EH (cell line): ENCODE measurements at places on chromosomes 16 and 17.
A peak's percentile ranks its signal among the peaks of the same experiment; 100 is the strongest.

DNA sequence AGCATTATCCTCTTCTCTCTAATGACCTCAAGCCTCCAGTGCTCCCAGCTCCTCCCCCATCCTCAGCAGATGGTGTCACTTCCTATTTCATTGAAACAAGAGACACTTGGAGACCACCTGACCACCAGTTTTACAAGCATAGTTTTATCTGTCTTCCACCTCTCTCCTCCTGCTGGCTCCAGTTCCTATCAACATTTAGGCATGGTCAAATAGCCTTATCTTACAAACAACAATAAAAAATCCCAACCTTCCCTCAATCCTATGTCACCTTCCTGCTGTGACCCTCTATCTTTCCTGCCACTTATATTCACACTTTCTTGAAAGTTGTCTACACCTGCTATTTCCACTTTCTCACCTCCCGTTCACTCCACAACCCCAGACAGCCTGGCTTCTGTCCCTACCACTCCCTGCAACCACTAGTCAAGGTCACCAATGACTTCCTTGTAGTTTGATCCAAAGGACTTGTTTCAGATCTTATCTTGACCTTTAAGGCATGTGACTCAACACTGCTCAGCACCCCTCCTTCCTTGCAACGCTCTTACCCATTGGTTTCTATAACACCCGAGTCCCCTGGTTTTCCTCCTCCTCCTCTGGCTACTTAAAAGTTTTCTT lies 4.3 kb upstream of the NTN1 start:
- DNase-seq = no peak

- no peak for DNase-seq
Observed at GRCh38 chr17:6108382-6108781, 38.2 kb downstream of the WSCD1 start.

DNA sequence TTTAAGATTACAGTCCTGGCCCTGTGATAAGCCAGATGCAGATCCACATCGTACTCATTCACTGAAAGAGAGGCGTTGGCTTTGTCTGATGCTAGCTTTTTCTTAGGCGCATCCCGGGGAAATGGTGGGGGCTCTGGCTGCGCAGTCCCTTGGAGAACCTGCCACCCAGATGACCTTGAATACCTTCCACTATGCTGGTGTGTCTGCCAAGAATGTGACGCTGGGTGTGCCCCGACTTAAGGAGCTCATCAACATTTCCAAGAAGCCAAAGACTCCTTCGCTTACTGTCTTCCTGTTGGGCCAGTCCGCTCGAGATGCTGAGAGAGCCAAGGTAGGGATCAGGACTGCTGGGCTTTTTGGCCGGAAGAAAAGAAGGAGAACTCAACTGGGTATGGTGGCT lies 24.0 kb downstream of the POLR2A start:
- DNase-seq = no peak

- no peak for DNase-seq
Observed at GRCh38 chr17:47806026-47806912, 15.3 kb downstream of the OSBPL7 start.

GRCh38 chr17:8502126-8502525 lies 66.4 kb downstream of the NDEL1 start:
- no peak for DNase-seq

GRCh38 chr17:7219812-7220592 lies at the start of the genes ACADVL and DLG4:
Gene ACADVL, plus strand, starts transcription at chr17:7219938. Its CDS starts 47 bp downstream, at chr17:7219985.
Gene DLG4, minus strand, starts transcription at chr17:7219836.
- peak; percentile 90 for DNase-seq

DNA sequence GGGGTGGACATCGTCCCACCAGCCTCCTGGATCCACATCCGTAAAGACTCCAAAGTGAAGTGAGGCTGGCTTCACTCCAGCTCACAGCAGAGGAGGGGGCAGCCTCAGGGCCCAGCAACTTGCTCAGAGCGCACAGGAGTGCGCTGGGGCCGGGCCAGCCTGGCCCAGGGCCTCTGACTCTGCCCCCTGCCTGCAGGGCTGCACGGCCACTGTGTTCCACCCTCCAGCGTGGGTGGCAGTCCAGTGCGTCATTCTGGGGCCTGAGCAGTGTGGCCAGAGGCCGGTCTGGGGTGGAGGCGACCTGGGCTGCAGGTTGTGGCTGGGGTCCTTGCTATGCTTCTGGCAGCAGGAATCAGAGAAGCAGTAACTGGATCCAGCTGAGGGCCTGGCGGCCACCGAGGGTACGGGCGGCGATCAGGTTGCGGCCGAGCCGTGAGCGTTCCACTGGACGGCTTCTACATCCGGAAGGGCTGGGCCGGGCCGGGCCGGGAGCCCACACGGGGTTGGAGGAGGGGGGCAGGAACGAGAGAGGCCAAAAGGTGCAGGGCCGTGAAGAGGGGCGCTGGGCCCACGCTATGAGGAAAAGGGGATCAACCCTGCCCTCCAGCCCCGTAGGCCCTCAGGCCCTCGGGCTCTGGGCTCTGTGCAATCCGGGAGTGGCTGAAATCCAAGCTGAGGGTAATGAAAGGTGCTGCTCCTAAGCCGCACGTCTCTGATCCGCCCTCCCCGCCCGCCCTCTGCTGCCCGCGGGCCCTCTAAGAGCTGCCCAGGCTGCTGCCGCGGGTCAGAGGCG lies at the start of gene FSCN2:
Gene FSCN2, plus strand, starts transcription at position 787 of the 793 bp plus-strand sequence. CDS start 155 bp downstream, outside the sequence.
- peak; percentile 36 for DNase-seq

DNA sequence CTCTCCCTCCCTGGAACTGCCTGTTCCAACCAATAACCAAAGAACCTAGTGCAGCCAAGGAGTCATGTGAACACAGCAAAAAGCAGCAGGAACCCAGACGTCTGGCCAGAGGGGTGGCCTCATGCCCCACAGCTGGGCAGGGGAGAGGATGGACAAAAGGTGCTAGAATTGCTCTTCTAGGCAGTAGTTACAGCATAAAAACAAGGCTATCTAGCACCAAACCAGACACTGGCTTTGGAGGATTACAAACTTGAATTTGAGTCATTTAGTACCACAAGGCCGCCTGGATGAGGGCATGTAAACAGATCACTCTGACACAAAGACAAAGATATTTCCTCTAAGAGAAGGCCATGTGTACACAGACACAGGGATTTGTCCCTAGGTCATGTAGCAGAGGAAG lies 423.3 kb upstream of the MAF start:
- peak; percentile 61 for DNase-seq

GRCh38 chr16:22665048-22665797 lies 148.7 kb upstream of the HS3ST2 start:
- DNase-seq = no peak

DNA sequence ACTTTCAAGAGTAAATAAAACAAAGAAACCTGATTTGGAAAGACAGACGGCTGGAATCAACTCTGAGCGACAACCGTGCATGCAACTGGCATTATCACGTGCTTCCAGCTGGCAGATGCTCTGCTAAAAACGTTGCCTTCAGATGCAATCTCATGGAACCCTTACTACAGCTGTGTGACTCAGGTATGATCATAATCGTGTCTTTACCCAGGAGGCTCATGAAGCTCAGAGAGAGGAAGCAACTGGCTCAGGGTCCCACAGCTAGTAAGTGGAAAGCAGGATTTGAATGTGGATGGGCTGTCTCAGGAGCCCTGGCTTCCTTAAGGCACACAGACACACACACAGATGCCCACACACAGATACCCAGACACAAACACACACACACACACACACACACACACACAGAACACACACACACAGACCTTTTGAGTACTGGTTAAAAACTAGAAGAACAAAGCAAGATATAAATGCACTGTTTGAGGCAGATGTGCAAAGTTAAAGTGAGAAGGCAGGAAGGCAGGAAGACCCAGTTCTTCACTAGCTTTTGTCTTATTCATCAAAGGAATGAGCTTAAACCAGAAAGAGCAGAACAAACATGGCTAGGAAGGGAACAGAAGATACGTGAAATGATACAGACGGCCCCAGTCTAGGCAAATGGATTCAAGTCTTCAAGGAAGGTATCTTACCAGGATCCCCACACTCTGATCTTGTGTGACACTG lies 275.2 kb downstream of the MAF start:
- no peak for DNase-seq

GRCh38 chr17:42548070-42548837 lies 4.5 kb upstream of the HSD17B1 start:
- DNase-seq = peak; percentile 45

- DNase-seq = peak; percentile 54
Observed at GRCh38 chr16:13919330-13919682, 648 bp upstream of the ERCC4 start.

DNA sequence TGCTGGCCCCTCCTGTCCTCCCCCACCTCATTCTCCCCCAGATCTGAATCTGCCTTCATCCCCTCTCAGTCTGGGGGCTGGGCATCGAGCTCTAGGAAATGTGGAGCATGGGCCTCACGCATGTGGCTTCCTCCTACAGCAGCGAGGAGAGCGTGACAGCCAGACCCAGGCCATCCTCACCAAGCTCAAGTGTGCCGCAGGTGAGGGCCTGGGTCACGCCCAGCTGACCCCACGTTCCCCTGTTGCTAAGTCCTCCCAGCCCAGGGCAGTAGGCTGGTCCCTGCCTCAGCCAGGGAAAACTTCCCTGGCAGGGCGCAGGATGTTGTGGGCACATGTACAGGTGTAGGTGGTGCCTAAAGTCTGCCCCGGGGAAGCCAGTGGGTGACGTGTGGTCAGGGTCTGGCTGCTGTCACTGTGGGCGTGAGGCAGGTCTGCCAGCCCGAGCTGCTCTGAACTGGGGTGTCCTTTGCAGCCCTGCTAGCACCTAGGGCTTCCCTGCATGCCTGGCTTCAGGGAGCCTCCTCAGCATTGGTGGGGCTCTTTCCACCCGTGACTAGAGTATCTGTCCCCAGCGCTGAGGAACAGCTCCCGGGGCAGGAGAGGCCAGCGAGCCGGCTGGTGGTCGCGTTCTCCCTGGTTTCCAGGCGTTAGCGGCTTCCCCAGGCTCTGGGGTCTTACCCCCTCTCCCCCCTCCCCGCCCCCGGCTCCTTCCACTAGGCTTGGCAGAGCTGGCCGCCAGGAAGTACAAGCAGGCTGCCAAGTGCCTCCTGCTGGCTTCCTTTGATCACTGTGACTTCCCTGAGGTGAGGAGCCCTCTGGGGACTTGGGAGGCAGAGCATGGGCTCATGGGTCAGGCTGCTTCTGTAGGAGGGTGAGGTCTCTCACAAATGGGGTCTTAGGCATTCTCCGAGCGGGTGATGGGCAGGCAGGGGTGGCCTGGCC lies 3.6 kb downstream of the GPS1 start:
- no peak for DNase-seq

- no peak for DNase-seq
Observed at GRCh38 chr17:18937981-18938691, 13.8 kb upstream of the SLC5A10 start.

DNA sequence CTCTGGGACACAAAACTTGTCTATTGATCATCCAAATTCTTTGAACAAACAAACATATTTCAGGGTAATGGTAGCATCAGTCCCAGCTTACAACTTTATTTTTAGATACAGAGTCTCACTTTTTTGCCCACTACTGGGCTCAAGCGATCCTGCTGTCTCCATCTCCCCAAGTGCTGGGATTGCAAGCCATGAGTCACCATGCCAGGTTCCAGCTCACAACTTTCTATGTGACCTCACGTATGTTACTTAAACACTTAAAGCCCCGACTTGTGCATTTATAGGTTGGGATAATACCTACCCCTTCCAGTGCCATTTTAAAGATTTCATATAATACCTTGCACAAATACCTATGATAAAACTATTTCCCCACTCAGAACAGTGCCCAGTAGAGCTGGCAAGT lies 42.0 kb upstream of the KSR1 start:
- peak; percentile 7 for DNase-seq

DNA sequence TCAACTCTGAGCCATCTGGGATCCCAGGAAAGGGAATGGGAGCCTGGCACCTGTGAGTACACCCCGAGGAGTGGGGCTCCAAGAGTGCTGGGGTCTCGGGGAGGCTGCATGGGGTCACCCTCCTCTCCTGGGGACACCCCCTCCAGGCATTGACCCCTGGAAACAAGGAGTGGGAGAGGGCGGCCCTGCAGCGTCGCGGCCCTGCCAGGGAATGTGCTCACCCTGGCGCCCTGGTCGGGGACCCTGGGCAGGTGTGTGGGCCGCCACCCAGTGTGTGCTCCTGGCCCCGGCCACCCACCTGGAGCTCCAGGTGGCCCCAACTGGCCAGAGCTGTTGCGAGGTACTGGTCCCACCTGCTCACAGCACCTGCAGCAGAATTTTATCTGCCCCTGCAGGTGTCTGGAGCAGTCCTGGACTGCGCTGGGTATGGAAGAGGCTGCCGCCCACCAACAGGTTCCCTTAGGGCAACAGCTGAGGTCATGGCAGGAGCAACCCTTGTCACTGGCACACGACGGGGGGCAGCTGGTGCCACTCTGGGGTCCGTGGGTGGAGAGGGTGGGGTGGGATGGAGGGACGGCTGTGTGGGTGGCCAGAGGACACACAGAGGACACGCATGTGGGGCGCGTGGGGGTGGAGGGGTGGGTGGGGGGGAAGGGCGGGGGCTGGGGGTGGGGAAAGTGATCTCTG lies 5.4 kb upstream of the PABPN1L start:
- no peak for DNase-seq

DNA sequence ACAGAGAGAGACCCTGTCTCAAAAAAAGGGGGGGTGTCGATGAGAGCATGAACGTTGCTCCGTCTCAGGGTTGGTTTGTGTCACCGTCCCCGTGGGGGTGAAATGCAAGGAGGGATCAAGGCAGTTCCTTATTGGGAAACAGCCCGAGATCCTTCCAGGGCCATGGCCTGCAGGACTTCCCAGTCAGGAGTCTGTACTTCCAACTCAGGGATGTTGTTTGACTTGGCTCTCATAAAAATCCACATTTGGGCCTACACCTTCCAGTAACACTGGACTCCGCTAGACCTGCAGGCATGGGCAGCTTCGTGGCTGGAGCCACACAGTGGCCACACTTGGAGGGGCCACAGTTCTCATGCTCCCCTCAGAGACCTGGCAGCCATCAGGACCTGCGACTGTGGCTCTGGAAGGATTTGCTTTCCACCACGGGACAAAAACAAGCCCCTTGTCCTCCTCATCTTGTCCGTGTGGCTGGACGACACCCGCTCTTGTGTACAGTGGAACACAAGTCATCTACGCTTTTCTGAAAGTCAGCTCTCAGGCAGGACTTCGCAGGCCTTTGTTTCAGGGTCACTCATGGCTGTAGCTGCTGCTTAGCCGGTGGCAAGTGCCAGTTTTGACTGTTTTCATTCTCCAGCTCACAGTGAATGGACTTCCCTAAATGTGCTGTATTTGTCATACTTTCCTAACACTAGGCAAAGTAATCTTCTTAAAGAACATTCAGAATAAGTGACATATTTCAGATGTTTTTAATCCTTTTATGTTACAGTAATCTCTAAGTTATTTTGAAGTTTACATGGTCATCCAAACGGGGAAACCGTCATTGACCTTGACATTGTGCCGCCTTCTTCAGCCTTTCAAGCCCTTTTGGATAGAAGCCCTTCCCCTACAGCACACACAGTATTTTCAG lies 24.2 kb upstream of the IL17C start:
- peak; percentile 13 for DNase-seq

DNA sequence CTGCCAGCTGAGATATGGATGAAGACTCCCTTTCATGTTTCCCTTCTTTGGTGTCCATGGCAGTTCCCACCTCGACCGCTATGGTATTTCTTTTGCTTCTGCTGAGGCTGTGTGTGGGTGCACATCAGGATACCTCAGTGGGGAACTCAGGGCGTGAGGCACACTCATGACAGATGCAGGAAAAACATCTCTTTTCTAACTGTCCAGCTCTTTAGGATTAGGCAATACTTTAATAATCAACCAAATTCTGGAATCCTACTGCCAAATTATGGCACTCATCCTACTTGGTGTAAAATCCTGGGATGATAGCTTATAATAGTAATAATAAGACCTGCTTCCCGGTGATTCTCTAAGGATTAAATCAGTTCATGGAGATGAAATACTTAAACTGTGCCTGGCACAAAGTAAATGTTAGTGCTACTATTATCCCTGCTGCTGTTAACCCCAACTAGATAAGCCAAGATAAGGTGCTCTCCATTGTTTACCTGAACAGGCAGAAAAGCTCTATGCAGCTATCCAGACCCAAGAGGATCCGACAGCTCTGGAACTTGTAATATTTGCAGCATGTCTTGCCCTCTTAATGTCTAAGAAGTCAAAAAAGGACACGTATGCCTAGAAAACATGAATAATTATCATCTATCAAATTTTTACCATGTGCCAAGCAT lies 543.3 kb downstream of the WWOX start:
- DNase-seq = no peak
